ENCODE measurements at places on chromosomes 7 and 10. TPM values are rescaled to one million over a fixed set of nuclear protein-coding genes. Genes with fewer than 3 reads are reported as not detected.
A peak's percentile ranks its signal among the peaks of the same experiment; 100 is the strongest.

GRCh38 chr7:24700521-24701260 is 56.6 kb downstream of the GSDME start:
- no peak for DNase-seq

DNA sequence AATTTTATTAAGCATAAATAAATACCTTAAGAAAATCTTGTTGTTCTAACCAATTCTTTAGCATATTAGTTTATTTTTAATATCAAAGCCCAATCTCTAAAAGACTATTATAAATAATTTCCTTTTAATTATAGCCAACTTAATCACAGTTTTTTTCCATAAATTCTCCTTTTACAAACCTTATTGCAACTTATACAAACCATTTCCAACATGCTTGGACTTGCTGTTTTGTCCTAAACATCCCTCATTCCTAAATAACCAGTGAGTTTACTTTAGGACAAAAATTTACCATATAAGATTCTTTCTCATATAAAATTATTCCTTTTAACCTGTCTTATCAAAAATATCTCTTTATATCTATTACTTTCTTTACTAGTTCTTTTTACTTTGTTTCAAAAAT is 25.2 kb upstream of the LSM8 start:
- no peak for DNase-seq

DNA sequence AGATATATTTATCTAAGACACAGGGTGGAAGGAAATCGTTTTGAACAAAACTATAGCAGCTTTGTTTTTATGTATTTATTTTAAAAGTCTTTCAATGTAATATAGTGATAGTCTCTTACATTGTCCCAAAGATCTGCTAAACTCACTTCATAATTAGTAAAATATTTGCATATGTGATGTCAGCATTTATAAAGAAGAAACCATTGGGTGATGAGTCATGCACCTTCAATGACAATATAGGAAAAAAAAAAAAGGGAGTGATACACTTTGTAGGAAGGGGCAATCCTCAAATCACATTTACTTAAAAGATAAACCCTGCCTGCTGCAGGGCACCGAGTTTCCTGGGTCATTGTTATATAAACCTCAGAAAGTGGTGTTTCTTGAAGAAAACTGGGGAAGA is 112.4 kb upstream of the SEMA3C start:
- no peak for DNase-seq

DNA sequence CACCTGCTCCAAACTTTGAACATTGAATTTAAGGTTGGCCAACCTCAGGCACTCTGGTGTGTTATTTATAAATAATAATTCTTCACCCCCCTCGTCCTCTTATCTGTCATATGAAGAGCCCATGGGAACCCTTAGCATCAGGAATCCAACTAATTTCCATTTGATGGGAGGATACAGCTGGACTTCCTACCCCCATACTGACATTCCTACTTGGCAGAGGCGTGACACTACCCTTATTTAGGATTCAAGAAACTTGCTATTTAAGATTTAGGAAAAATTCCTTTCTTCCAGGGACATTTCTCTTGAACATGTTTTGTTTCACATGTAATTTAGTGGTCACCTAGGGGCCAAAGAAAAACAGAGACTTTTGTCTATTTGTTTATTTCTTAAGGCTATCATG is 171.9 kb upstream of the NRP1 start:
- no peak for DNase-seq

GRCh38 chr10:132738454-132739224 is 47.3 kb downstream of the NKX6-2 start:
- no peak for DNase-seq

GRCh38 chr10:88156341-88156740 is 292.9 kb downstream of the PTEN start:
- peak; percentile 65 for DNase-seq

- peak; percentile 18 for DNase-seq
Observed at GRCh38 chr7:94823947-94824346, 83.4 kb upstream of the PPP1R9A start.

DNA sequence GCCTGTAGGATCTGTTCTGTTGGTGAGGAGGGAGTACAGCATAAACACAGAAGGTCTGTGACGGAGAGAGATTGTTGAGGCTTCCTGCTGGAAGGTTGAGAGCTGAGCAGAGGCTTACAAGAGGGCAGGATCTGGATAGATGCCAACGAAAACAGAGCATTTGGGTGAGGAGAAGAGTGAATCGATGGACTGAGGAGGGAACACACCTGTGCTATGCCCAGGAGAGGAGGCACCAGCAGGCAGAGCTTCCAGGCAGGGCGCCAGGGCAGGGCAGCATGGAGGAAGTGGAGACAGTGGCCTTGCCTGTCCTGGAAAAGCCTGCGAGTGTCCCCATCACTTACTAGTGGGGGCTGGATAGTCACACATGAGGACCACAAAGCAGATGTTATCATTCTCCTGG is 282.9 kb downstream of the PAXIP1 start:
- DNase-seq: no peak

- DNase-seq: no peak
Observed at GRCh38 chr10:42812028-42812427, 29.4 kb downstream of the BMS1 start.

DNA sequence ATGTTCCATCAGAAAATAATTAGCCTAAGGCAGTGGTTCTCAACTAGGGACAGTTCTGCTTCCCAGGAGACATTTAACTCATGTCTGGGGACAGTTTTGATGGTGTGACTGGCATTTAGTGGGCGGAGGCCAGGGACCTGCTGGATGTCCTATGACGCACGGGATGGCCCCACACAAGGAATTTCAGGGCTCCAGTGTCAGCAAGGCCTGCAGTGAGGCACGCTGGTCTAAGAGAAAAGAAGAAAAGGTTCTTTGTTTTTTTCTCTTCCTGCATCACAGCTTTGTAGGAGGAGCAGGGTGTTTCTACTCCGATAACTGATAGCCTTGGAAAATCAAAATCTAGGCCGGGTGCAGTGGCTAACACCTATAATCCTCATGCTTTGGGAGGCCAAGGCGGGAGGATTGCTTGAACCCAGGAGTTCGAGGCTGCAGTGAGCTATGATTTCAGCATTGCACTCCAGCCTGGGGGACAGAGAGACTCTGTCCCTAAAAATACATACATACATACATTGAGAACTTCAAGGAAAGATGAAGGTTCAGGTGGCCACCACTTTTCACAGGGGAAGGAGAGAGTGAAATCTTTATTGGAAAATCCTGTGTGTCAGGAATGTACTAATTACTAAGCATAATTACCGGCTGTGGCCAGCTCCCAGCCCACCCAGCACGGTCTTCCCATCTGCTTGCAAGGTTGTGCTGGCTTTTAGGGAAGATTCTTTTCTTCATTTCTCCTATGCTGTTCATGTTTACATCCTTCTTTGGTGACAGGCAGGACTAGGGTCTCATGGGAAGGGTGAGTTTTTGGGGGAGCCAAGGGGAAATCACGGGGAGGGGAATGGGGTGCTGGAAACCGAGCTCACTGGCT is 150.4 kb downstream of the ACTR3B start:
- DNase-seq: no peak

DNA sequence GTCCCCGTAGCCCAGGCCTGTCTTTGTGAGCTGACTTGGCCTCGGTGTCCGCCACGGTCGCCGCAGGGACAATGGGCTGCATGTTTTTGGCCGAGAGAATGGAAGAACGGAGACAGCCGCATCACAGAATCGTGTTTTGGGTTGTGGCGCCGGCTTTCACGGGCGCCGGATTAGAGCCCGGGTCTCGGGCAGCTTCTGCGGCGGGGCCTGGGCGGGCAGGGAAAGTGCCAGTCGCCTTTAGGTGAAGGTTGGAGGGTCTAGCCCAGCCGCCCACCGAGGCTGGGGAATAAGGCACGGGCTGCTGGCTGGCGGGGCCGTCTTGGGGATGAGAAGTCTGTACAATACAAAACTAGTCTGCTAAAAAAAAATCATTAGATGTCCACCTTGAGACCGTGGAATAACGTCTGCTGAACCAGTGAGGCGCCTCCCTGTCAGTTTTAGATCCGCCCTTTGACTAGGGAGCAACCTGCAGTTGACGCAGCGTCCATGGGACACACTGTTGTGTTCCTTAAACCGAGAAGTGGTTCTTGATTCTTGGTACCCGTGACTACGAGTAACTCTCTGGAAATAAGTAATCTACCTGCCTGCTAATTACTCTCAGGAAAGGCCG is 577 bp downstream of the DNAJB9 start:
- DNase-seq: peak; percentile 13

- no peak for DNase-seq
Observed at GRCh38 chr10:69795242-69795934, 6.3 kb upstream of the COL13A1 start.

DNA sequence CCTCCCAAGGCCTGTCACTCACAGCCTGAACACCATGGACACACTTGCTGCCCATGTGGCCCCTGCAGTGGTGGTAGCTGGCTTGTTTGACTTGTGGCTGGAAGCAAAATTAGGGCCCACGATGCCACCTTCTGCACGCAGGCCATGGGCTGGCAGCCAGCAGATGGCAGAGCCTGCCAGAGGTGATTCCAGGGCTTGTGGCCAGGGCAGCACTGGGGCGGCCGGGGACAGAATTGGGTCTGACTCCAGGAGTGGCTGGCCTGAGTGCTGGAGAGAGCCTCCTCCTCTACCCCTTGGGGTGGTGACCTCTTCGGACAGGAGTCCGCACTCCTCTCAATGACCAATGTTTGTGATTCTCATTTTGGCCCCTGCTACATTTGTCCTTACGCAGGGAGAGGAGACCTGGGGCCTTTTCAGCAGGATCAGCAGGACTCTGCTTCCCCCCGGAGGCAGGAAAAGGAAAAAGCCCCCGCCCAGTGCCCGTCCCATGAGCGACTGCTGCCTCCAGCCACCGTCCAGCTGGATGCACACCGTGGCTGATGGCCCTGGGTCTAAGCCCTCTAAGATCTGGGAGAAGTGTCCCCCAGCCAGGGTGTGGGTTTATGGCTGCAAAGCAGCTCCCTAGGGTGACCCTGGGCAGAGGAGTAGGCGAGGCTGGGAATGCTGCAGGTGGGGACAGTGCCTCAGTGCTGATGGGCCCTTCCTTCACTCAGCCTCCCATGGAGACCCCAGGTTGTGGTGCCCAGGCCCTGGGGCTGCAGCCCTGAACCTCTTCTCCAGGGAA is 26.5 kb downstream of the DNAJB12 start:
- DNase-seq: peak; percentile 68

DNA sequence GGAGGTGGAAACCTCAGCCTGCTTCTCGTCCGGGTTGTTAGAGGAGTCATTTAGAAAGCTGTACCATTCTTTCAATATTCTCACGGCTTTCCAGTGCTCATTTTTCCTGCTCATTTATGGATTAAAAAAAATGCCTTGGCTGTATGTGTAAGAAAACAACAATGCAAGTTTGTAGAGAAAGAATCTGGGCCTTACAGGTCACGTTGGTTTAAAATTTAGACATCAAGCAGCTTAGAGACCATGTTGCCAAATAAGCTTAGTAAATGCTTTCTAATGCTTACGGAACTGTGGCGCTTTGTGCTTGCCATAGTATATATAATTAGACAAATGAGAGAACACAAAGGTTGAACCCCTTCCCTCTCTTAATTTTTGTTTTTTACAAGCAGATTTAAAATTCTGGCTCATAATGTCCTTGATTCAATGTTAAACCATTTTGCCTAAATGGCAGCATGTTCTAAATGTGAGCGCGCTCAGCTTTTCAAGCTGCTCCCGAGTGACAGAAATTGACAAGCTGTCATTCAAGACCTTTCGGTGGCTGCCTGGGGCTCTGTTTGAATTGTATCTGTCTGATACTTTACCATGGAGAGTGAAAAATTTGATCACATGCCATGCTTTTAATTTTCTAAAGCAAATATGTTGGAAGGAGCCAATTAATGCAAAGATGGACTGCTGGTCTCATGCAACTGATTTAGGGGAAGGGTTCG is 1.1 kb downstream of the ARMS2 start:
- DNase-seq: no peak

- no peak for DNase-seq
Observed at GRCh38 chr10:70370766-70371165, 11.7 kb downstream of the LRRC20 start.

DNA sequence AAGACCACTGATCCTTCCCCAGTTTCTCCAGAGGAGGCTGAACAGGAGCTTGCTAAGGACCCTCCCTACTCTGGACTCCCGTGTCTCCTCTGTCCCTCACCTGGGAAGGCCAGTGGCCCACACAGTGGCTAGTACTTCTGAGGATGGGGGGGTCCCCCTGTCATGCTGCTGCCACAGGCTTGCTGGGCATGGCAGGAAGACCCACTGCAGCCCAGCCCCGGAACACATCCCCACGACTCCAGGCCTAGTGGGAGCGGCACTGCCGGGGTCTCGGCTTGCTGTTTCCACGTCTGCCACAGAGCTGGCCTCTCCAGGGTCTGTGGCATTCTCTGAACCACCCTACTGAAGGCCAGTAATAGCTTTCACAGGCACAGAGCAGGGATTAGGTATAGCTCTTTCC is 25.9 kb upstream of the NPFFR1 start:
- DNase-seq: no peak

DNA sequence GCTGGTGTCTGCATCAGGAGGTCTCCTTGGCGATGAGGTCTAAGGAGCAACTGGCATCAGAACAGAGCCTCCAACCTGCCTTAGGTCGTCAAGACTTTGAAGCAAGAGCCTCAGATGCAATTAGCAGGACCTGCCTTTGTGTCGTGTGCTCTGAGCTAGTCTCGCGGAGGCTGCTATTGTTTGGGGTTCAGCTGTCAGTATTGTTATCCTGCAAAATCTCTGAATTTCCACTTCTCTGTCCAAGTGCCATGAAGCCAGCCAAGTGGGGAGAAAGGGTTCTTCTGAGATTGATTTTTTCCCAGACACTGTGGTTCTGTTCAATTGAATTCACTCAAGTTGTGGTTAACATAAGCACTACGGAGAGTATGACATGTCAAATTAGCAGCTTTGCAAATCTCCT is 78.7 kb downstream of the ADARB2 start:
- DNase-seq: no peak

The PLAC9 gene
- 3.8 TPM for total RNA-seq

The RINT1 gene
- total RNA-seq: 7.8 TPM

The STAM gene
- total RNA-seq: 13.6 TPM

The TAS2R4 gene
- total RNA-seq: not detected
